ENCODE measurements at places on chromosomes 13 and 19.

DNA sequence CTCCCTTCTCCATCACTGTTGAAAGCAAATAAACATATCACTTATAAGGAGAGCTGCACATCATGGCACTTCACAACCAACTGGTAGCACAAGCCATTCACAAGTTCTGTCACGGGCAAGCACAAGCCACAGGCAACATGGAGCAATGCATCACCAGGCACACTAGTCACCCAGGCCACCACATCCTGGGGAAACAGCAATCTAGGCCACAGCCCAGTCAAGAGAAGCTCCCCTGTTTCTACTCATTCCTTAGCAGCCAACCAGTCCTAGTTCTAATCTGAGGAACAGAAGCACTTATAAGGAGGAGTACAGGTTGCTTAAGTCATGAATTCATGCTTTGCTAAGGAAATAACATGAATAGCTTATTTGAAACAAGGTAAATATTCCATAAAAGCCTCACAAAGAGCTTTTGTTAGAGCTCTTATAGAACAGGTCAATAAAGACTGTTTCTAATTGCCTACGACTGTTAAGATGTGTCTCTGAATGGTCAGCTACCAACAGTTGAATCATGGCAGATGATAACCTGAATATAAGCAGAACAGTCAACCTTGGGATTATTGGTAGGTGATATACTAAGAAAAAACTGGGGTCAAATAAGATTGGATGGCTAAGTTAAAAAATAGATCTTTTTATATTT, 169.0 kb downstream of the TBC1D4 start:
- DNase-seq = peak; percentile 36

- DNase-seq = no peak
Measured at GRCh38 chr19:58261968-58262921, 16.5 kb upstream of the ZNF8 start.

GRCh38 chr13:86383561-86383960, 584.3 kb upstream of the SLITRK6 start:
- DNase-seq = no peak

GRCh38 chr19:43446746-43447489, 18.5 kb downstream of the LYPD3 start:
- peak; percentile 85 for DNase-seq

DNA sequence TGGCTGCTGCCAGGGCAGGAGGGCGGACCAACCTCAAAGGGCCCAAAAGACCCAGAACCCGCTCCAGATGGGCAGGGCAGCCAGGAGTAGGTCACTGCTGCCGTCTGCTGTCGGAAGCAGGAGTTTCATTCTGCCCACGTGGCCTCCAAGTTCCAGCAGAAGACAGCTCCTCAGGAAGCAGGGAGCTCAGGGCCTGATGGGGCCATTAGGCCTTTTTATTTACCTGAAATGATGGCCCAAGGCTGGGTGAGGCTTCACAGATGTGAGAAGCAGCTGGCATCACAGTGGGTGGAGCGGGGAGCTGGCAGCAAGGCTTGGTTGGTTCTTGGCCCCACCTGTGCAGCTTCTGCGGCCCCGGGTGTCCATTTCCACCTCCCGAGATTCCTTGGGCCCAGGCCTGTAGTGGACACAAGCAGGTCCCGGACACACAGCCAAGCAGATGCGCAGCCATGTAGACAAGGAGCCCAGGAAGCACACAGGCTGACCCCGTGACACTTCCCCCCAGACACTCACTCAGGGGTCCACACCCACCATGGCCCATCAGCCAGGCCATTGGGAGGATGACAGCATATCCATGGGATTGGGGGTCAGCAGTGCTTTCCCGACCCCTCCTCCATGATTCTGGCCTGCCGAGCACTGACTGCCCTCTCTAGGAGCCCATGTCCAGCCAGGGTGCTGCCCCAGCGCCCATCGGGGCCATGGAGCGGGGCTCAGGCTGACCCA, 26.4 kb downstream of the C13orf46 start:
- no peak for DNase-seq

GRCh38 chr13:106296723-106297122, 238.7 kb downstream of the EFNB2 start:
- no peak for DNase-seq

DNA sequence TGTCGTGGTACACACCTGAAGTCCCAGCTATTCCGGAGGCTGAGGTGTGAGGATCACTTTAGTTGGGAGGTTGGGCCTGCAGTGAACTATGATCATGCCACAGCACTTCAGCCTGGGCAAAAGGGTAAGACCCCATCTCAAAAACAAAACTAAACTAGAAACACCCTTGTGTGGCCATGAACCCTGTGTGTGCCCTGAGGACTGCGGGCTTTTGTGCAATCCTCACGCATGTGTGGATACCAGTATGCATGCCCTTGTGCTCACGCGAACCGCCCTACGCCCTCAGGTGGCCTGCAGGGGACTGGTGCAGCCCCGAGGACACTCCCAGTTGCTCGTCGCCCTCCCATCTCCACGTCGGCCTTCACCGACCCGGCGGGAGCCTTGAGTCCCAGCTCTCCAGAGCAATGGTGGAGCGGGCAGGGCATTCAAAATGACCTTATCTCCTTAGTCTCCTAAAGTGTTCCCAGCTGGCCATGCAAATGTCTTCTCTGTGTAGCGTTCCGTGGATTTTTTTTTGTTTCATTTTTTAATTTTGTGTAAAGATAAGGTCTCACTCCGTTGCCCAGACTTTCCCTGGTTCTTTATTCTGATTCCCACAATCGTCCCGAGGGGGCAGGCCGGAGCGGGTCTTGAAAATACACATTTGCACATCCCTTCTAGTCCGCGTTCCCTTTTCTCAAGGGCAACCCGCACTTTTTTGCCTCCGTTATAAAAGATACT, 868 bp upstream of the EGLN2 start:
- peak; percentile 78 for DNase-seq

GRCh38 chr13:50149932-50150331, 134.7 kb downstream of the KCNRG start:
- no peak for DNase-seq

- DNase-seq = peak; percentile 16
Measured at GRCh38 chr19:1590641-1591397, 1.8 kb downstream of the MBD3 start.

DNA sequence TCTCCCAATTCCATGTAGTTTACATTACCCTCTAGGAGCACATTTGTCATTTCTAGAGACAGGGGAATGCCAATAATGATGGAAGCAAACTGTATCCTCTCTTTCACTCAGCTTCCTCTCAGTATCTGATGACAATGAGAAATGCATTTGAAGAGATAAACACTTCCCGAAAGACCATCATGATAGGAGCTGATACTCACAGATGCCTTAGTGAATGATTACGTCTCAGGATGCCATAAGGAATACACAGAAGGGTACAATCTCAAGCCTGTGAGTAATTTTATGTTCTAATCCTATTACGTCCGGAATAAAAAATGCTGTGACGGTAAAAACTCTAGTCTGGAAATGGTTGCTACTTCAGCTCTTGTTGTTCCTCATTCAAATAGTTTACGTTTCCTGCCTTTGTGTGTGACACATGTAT, 663.8 kb upstream of the MIR17HG start:
- no peak for DNase-seq

GRCh38 chr19:55339889-55340783, 460 bp downstream of the KMT5C start:
- peak; percentile 45 for DNase-seq

GRCh38 chr19:10683064-10683426, 18.2 kb upstream of the QTRT1 start:
- DNase-seq = no peak

- peak; percentile 46 for DNase-seq
Measured at GRCh38 chr19:1651568-1652291, 685 bp downstream of the TCF3 start.

- DNase-seq = no peak
Measured at GRCh38 chr13:67964091-67964490, 734.0 kb upstream of the PCDH9 start.

GRCh38 chr19:5621311-5621944, 1.1 kb downstream of the SAFB2 start:
- no peak for DNase-seq

DNA sequence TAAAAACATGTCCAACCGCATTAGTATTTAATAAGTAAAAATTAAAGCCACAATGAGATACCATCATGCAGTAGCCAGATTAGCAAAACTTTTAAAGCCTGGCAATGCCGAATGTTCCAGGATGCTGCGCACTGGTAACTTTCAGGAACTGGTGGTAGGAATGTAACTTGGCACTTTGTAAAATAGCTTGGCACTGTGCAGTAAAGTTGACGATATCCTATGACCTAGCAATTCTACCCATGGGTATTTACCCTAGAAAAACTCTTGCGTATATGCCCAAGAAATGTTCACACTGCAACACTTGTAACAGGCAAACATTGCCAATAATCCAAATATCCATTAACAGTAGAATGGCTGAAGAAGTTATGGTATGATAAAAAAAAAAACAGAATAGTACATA, 97.7 kb downstream of the SPACA7 start:
- no peak for DNase-seq

DNA sequence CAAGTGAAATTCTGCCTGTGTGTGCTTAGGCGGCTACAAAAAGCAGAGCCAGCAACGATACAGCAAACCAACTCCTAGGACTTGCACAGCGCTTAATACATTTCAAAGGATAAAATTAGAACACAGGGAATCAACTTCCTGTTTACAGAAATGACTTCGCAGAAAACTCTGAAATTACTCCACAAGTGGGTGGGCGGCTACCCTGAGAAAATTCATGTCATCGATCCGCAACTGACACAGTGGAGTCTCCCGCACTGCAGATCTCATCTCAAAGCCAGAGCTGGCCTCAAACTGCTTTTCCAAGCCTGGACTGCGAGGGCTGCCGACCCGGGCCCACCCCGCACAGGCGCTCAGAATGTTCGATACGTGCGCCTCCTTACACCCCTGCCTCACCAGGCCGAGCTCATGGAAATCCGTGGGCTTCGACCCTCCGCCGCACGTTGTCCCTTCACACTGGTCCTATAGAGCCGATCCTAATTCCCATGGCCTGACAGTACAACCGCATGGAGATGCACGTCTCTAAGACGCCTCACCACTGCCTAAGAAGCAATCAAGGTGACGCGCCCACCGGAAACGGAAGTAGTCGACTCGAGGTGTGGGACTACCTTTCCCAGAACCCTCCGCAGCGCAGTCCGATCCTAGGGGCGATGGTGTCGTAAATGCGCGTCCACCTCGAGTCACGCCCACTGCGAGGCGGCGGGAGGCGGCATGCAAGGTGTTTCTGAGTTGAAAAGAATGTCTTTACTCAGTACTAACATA, at the start of gene ZNF229:
Gene ZNF229, minus strand, starts transcription at position 557 of the 759 bp plus-strand sequence. CDS start 5,625 bp downstream, outside the sequence.
- DNase-seq = peak; percentile 69

GRCh38 chr13:30021611-30022010, 171.2 kb upstream of the UBL3 start:
- no peak for DNase-seq

DNA sequence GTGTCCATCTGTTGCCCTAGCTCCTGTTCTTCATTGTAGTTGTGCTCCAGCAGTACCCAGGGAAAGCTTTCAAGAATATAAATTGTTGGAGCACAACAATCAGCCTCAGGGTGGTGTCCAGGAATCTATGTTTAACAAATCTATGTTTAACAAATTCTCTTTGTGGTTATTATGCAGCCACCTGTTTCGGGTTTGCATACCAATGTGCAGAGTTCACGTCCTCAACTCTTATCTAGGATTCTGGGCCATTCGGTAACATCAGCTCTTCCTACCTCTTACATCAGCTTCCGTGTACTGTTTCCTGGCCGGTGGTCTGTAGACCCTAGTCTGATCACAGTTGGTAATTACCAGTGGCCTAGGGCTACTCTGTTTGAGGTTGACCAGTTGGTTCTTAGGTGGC, 17.0 kb downstream of the MTUS2 start:
- DNase-seq = no peak

GRCh38 chr19:1128106-1128505, 24.3 kb downstream of the GPX4 start:
- DNase-seq = no peak

- no peak for DNase-seq
Measured at GRCh38 chr13:27427641-27428040, 3.2 kb downstream of the GTF3A start.

GRCh38 chr19:58154679-58155648, 4.4 kb upstream of the ZNF329 start:
- DNase-seq = peak; percentile 96

- DNase-seq = no peak
Measured at GRCh38 chr19:57667228-57667627, 1.5 kb upstream of the ZSCAN4 start.

GRCh38 chr13:28440774-28441504, 54.0 kb downstream of the FLT1 start:
- DNase-seq = no peak

DNA sequence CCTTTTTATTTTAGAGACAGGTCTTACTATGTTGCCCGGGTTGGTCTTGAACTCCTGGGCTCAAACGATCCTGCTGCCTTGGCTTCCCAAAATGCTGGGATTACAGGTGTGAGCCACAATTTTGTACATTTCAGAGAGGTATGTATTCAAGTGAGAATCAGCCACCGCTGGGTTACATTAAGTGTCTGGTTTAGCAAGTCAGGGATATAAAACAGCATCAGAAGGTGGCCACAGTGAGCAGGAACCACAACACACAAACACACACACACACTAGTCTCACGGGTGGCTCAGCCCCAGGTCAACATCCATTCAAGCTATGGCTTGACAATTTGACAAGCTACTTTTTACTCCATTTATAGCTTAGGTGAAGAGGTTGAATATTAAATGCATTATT, 20.2 kb downstream of the KLK5 start:
- no peak for DNase-seq

GRCh38 chr13:50577806-50578205, 265.7 kb downstream of the DLEU7 start:
- no peak for DNase-seq

DNA sequence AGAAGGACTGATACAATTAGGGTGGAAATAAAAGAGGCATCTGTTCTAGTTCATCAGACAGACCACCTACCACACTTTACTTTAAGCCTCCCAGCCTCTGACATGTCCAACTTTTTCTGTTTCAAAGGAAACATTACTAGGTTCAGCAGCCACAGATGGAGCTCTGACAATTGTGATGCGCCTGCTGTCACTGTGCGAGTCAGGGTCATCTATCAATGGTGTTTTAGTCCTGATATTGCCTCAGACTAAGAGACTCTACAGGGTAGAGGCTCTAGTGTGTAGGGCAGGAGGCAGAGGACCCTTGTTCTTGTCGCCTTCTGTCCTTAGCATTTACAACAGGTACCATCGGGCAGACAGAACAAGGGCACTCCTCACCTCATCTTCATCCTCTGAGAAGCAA, 685.0 kb upstream of the SGCG start:
- no peak for DNase-seq

DNA sequence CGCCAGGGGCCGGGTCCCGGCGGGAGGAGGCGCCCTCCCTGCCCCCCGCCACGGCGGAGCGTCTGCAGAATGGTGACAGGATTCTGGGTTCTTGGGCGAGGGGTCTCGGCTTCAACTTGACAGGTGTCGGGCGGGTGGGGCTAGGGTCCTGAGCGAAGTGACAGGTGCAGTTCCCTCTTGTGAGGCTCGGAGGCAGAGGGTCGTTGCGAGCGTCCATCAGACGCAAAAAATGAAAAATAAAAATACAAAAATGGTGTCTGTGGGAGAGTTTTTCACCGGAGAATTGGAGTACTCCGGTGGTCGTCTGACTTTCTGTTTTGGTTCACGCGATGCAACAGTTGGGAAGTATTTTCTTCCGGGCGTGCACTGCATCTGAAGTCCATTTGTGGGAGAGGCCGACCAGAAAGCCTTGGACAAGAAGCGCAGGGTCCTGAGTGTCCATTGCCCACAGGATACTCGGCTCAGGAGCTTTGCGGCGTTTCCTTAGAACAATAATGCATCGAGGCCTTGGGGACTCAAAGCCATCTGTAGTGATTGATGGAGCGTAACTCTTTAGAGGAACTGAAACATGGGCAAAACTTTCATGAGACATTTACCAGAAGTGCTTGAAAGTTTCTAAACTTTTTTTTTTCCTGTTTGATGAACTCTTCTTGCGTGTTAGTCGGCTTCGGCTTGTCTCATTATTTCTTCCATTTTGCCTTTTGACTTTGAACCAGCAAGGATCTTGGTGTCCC, 759 bp downstream of the RB1 start:
- peak; percentile 55 for DNase-seq
